ENCODE measurements at places on chromosomes 16 and 17.
A peak's percentile ranks its signal among the peaks of the same experiment; 100 is the strongest.

- DNase-seq: no peak
Observed at GRCh38 chr17:40303009-40303657, 5.8 kb upstream of the RARA start.

- no peak for DNase-seq
Observed at GRCh38 chr17:9830711-9831110, 5.0 kb downstream of the GLP2R start.

GRCh38 chr17:78971756-78972506 lies 7.8 kb downstream of the LGALS3BP start:
- no peak for DNase-seq

GRCh38 chr16:82280867-82281266 lies 110.8 kb upstream of the MPHOSPH6 start:
- no peak for DNase-seq

- no peak for DNase-seq
Observed at GRCh38 chr17:917941-918740, 61.4 kb downstream of the NXN start.

DNA sequence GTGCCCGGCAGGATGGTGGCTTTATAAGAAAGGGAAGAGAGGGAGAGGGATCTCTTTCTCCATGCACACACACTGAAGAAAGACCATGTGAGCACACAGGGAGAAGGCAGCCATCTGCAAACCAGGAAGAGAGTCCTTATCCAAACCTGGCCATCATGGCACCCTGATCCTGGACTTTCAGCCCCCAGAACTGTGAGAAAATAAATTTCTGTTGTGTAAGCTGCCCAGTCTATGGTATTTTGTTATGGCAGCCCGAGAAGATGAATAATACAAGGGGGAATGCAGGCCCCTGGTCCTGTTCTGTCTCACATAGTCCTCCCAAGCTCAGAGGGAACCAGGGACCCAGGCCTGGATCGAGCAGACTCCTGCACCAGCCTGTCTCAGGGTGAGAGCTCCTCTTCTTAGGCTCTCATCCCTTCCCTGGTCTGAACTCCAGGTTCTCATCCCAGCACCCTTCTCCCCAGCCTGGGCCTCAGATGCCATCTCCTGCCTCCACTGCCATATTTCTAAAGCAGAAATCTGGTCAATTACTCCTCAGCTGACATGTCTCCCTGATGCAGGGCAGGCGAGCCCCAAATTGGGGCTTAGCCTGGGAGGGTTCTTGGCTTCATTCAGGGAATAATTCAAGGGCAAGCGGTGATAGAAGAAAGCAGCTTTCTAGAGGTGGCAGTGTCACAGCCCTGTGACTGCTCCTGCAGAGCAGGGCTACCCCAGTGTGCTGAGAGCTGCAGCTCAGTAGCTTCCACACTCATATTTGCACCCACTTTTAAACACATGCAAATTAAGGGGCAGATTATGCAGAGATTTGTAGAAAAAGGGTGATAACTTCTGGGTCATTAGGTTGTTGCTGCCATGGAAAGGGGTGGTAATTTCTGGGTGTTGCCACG lies 28.8 kb downstream of the IGFBP4 start:
- no peak for DNase-seq

DNA sequence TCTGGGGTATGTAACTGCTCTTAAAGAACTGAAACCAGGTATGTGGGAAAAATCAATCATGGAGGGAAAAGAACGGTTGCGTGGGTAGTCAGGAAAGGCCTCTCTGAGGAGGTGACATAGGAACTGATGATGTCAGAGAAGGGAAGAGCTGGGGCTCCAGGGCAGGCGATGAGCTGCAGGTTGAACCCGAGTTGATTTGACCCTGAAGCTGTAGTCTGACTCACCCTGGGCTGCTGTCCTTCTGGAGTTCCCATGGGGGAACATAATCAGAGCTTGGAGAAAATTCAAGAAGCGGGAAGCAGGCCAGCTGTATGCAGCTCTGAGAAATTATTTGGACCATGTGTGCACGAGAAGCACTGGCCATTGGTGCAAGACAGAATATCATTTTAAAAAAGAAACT lies 16.7 kb downstream of the SLC6A2 start:
- DNase-seq: no peak

GRCh38 chr16:58464047-58464915 lies 35.7 kb upstream of the NDRG4 start:
- DNase-seq: no peak

DNA sequence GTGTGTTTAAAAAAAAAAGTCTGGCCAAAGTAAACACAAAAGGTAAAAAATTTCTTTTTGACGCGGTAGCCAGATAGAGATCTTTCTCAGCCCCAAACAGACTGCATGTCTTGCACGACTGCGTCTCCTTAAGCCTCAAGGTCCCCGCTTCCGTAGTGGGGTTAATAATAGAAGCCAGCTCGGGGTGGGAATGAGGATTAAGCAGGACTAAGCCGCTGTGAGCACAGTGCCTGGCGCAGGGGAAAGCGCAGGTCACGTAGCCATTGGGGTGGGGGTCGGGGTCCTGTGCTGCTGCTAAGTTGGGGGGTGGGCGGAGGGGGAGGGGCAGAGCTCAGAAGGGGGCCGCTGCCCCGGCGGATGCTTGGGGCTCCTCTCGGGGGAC lies 521 bp downstream of the GGA2 start:
- no peak for DNase-seq

DNA sequence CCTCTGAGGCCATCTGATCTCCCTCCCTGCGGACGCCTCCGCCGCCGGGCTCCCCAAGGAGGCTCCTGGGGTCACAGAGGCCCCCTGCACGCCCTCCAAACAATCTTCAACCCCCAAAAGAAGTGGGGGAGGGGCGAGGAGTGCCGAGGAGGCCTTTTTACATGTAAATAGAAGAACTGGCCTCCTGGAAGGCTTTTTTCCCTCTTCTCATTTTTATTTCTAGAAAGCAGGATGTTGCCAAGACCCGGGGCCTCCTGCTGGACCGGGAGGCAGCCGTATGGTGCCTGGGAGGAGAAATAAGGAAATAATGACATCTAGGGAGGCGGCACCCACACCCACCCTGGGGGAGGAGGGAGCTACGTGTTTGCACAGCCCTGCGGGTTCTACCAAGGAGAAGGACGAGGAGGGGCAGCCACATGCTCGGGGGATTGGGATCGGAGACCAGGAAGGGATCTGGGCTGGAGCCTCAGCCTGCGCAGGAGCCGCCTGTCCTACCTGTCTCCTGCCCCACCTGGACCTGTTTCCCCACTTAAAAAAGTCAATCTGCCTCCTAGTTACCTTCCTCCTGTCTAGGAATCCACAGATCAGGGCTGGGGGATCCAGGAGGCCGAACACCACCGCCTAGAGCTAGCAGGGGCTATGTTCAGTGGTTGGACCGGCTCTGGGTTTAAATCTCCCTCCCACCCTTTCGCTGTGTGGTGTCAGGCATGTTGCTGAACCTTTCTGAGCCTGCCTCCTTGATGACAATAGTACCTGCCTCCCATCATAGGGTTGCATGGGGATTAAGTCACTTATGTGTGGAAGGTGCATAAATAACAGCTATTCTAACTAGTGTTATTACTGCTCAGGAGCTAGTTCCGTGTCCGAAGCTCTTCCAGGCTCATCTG lies 175.7 kb upstream of the GSE1 start:
- DNase-seq: no peak

- DNase-seq: no peak
Observed at GRCh38 chr17:28646039-28646754, 1.2 kb upstream of the BLTP2 start.

- DNase-seq: no peak
Observed at GRCh38 chr17:20975566-20975965, 67.2 kb downstream of the USP22 start.

DNA sequence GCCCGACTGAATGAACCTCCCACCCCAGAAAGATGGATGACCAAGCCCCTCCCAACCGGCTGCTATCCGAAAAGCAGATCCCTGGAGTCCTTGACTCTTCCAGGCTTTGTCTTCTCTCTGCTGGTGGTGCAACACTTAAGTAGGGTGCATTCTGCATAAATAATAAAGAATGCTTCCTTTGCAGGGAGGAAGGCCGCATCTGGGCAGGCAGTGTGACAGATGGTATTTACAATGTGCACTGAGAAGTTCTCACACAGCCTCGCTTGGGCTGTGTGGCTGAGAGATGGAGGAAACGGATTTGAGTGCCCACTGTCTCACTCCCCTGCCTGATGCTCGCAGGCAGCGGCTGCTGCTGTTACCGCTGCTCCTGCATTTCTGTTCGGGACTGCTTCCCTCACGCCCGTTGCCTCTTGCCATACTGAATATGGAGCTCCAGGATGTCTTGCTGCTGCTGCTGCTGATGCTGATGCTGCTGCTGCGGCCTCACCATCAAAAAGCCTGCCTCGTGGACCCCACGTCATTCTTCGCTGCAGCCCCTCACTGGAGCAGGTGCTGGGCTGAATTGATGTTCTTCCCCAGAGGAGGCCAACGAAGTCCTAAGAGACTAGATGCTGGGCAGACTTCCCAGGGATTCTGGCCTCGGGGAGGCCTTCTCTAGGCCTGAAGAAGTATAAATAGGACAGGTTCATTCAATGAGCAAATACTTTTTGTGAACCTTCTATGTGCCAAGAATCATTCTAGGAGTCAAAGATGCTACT lies 7.1 kb upstream of the RHBDL3 start:
- no peak for DNase-seq

DNA sequence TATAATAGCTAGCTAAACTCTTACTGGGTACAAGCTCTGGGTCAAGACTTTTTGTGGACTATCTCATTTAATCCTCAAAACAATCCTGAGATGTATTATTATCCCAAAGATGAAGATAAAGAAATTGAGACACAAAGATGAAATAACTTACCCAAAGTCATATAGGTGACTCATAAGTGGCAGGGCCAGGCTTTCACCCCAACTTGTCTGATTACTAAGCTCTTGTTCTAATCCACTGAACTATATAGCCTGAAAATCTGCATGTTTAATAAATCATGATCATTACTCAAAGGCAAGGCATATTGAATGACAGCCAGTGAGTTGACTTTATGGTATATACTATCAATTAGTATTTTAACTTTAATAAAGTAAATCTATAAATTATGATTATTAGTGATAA lies 77.4 kb downstream of the SKAP1 start:
- DNase-seq: no peak

DNA sequence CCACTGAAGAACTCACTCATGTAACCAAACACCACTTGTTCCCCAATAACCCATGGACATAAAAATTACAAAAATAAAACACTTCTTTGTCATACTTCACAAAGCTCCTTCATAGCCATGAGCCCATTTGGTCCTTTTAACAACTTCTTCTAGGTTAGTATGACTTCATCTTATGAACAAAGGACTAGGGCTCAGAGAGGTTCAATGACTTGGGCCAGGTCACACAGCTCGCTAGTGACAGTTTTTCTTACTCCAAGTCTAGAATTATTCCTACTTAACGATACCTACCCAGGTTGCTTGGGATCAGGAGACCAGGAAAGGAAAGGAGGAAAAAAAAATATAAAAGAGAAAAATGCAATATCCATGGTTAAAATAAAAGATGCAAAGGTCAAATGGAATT lies 353.4 kb downstream of the SOX9 start:
- DNase-seq: no peak

GRCh38 chr16:75565640-75566039 lies 539 bp upstream of the GABARAPL2 start:
- no peak for DNase-seq

- DNase-seq: no peak
Observed at GRCh38 chr16:75774197-75774596, 47.9 kb upstream of the CPHXL start.

- DNase-seq: no peak
Observed at GRCh38 chr17:14325618-14326167, 24.8 kb downstream of the HS3ST3B1 start.

- no peak for DNase-seq
Observed at GRCh38 chr16:474420-475122, 49.1 kb downstream of the RAB11FIP3 start.

GRCh38 chr16:740764-741505 lies at the start of gene CIAO3:
TSS of gene CIAO3 (minus strand) at chr16:740997. CDS start at chr16:740985, 12 bp downstream.
- no peak for DNase-seq

DNA sequence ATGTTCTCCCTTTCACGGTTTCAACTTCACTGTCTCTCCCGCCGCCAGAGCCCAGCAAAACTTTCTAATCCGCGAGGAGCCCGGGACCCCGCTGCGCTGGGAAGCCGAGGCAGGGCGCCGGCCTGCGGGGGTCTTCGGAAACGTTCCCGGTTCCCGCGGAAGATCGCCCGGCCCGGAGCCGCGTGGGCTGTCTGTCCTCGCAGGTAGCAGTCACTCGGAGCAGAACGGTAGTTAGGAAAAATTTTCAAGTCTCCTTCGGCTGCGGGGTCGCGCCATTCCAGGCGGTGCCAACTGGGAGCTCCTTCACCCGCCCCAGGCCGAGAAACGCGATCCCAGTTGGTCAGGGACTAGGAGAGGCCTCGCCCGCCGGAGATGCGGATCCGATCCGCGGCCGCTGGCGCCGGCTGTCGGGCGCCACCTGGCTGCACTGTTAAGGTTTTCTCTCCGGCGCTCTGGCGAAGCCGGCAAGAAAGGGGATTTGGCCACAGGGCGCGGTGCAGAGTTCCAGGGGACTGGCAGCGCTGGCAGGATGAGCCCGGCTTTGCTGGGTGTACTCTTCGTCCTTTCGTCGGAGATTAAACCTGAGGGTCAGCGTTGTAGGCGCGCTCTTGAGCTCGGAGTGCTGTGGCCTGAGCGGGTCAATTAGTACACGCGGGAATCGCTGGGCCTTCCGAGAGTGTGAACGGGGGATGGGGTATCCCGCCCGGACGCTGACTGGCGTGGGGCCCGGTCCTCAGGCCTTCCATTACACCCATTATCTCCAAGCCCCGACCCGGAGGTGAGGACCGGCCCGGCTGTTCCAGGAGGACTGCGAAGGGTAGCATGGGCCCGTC lies 135.4 kb downstream of the KCNJ12 start:
- peak; percentile 28 for DNase-seq

GRCh38 chr16:3549906-3550305 lies 27.3 kb downstream of the NLRC3 start:
- no peak for DNase-seq

DNA sequence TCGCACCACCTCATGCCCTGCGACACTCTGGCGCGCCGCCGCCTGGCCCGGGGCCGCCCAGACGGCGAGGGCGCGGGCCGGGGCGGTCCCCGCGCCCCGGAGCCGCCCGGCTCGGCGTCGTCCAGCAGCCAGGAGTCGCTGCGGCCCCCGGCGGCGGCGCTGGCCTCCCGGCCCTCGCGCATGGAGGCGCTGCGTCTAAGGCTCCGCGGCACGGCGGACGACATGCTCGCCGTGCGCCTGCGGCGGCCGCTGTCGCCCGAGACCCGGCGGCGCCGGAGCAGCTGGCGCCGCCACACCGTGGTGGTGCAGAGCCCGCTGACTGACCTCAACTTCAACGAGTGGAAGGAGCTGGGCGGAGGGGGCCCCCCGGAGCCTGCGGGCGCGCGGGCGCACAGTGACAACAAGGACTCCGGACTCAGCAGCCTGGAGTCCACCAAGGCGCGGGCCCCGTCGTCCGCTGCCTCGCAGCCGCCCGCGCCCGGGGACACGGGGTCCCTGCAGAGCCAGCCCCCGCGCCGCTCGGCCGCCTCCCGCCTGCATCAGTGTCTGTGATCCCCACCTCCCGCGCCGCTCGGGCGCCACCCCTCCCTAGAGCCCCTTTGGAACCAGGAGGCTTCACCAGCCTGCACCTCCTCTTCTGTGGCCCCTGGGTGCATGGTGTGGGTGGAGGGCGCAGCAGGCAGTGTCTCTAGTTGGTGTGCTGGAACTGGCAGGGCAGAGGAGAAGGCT lies 82.3 kb downstream of the ARHGAP23 start:
- no peak for DNase-seq
